ENCODE measurements at places on chromosomes 2 and 18. TPM values are rescaled to one million over a fixed set of nuclear protein-coding genes. Genes with fewer than 3 reads are reported as not detected.

GRCh38 chr2:20539133-20539719, 92.4 kb downstream of the RHOB start:
- DNase-seq: no peak

GRCh38 chr2:44706681-44707553, 234.6 kb upstream of the SIX3 start:
- no peak for DNase-seq

- DNase-seq: no peak
These were observed 228.5 kb downstream of the ALPK2 start for GRCh38 chr18:58400331-58400870.

The FOXI3 gene
- 0.14 TPM for polyA plus RNA-seq

DNA sequence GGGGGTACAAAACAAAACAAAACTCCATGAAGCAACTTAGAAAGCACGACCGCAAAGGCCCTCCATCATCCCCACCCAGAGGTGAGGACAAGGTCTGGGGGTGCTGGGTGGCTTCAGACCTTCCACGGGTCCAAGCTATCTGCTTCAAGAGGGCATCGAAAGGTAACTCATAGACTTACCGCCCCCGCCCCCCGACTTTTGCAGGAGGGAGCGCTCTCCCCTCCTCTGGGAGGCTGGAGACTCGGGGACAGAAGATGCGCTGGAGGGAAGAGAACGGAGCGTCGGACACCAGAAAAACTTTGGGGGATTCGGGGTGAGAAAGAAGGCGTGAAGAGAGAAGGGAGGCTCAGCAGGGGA, 300 bp upstream of the STON1 start:
- DNase-seq: no peak

GRCh38 chr2:174282441-174282840, 34.1 kb upstream of the OLA1 start:
- no peak for DNase-seq

The NCKAP5 gene
- polyA plus RNA-seq: 8.4 TPM

The SGO2 gene
- polyA plus RNA-seq: 15.4 TPM

The UGT1A10 gene
- polyA plus RNA-seq: 0.03 TPM

GRCh38 chr18:32368170-32368569, 102.5 kb downstream of the GAREM1 start:
- no peak for DNase-seq

DNA sequence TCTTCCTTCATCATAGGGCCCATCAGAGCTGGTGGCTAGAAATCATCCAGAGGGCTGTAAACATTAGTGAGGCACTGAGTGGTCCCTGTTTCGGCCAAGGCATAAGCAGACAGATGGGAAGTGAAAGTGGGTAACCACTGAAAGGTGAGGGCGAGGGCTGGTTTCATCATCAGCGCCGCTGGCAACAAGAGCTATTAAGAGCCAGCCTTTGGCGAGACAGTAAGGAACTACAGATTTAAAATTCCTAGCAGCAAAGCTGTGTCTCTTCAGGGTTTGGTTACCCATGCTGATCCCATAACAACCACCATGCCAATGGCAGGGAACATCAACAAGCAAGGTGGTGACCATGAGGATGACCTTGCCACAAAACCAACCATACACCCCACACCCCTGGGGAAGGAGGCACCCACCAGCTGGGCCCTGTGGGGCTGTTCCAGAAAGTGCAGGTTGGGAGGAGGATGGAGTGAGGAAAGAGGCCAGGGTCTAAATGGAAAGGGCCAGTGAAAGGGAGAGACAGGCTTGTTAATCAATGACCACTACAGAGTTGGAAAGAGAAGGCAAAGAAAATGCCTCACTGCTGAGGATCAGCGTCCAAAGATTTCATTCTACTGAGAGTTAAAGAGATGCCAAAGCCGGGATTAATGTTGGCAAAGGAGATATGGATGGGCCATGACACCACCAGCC, 9.0 kb upstream of the SLC20A1 start:
- DNase-seq: no peak

DNA sequence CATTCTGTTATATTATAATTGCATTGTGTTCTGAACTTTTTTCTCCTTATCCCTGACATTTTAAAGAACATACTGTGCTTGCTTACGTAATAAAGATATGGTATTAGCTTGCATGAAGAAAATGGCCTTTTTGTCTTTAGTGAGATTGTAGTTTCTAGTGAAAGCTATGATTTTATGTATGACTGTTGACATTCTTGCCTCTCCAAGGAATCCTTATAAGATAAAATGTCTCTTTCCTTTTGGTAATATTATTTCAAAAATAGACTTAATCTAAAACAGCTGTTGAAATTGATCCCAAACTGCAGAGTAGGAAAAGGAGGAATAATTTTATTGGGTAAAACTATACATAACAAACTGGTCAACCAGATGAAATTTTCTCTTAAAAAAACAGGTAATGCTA, 40.8 kb upstream of the CCDC102B start:
- no peak for DNase-seq

GRCh38 chr18:32550963-32551362, 80.3 kb upstream of the GAREM1 start:
- no peak for DNase-seq

DNA sequence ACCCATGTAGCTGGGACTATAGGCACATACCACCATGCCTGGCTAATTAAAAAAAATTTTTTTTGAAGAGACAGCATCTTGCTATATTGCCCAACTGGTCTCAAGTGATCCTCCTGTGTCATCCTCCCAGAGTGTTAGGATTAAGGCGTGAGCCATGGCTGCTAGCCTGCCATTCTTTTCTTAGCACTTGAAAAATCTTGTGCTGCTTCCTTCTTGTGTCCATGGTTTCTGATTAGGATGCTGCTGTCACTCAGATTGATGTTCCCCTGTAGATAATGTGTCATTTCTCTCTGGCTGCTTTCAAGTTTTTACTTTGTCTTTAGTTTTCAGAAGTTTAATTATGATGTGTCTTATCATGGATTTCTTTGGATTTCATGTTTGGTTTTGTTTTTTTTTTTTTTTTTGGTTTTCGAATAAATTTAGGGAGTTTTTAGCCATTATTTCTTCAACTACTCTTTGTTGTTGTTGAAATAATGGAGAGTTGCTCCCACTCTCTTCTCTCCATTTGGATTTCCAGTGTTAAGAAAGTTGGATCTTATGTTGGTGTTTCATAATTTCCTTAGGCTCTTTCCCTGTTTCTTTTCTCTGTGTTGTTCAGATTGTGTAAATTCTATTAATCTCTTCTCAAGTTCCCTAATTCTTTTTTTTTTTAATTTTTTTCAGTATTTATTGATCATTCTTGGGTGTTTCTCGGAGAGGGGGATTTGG, 2.5 kb downstream of the ATP9B start:
- DNase-seq: no peak

DNA sequence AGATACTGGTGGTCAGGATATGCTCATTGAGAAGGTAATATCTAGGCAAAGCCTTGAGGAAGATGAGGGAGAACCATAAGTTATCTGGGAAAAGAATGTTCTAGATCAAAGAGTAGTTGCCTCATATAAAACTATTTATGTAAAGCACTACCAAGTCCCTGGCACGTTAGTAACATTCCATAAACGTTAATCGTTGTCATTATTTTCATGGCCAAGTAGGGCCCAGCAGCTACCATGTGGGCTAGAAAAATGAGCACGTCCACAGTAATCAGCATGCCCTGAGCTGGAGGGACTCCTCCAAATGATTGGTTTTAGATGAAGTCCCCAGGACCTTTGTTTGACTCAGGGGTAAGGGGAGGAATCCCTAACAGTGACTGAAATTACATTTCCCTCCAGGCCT, 32.7 kb upstream of the AFTPH start:
- DNase-seq: no peak

DNA sequence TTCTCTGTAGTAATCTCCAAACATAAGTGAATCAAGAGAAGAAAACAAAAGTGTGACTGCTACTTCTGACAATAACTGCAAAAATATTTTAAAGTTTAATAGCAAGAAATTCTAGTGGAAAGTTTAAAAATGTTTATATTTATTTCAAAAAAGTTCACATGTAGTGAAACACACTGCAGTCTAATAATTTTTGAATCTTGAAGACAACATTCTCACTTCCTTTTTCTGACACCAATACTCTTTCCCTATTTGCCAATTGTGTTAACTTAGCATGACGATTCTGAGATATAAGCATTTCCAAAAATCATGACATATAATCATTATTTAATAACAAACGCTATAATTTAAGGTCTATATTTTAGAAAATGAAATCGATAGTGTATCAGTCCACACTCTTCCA, 429.1 kb upstream of the PKDCC start:
- DNase-seq: no peak

DNA sequence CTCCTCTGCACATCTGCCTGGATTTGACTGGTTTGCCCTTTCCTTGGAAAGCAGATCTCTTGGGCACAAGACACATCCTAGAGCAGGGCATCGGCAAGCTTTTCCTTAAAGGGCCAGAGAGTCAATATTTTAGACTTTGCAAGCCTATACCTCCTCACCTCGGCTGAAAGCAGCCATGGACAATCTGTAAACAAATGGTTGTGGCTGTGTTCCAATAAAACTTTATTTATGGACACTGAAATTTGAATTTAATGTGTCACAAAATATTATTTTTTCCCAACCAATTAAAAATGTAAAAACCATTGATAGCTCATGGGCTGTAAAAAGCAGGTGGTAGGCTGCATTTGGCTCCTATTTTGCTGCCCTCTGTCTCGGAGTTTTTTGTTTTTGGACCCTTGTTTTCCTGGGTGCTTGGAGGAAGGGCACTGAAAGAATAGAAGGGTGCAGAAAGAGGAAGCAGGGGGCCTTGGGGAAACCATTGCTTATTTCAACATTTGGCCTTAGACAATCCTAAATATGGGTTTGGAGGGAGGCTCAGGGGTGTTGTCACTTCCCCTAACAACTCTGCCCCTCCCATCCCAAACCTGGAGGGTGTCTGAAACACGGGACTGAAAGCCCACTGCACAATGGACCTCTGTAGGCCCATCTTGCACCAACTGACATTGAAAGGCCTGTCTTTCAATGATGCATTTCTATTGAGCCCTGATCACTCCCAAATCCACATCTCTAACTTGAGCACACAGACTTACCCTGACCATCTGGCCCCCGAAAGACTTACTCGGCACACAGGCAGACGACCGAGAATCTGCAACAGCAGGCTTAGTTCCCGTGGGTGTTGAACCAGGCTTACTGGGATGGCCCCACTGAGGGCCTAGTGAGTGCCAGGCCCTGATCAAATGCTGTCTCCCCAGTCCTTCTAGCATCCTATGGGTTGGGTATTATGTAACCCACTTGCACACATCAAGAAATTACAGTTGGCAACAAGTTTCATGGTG, 7.1 kb upstream of the ZFP36L2 start:
- DNase-seq: no peak

DNA sequence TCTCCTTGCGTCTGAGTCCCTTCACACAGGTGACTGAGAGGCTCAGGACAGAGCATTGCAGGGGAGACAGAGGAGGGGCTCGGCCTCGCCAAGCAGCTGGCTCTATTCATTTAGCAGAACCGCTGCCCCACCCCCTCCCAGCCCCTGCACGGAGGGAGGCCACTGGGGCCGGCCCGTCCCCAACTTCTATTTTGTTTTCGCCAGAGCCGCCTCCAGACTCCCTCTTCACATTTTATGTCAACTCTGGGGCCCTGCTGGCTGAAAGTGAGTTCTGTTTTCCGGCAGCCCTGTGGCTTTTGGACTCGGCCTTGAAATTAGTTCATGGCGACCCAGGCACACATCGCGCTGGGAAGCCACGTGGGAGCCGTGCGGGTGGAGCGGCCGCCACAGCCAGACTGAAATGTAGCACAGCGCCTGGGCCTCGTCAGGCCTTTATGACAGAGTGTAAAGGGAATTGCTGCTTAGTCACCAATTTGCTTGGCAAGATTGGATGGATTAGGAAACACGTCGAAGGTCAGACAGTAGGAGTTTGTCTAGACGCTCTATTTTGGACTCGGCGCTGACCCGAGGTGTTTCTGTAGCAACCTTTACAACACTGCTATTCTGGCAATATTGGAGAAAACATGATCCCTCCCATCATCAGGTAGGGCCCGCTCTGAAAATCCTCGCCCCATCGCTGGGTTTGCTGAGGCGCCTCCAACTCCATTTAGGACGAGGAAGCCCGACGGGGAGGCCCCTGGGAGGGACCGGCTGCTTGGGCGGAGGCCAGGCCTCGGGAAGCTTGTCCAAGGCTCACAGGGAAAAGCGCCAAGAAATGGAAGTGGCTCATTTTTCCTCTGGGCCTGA, 90.7 kb upstream of the CTDP1 start:
- peak; percentile 62 for DNase-seq

The KLHL41 gene
- polyA plus RNA-seq: 1.2 TPM

The TACR1 gene
- polyA plus RNA-seq: 2.9 TPM

The LYG1 gene
- 2.7 TPM for polyA plus RNA-seq

The FBXO41 gene
- polyA plus RNA-seq: 1.8 TPM

DNA sequence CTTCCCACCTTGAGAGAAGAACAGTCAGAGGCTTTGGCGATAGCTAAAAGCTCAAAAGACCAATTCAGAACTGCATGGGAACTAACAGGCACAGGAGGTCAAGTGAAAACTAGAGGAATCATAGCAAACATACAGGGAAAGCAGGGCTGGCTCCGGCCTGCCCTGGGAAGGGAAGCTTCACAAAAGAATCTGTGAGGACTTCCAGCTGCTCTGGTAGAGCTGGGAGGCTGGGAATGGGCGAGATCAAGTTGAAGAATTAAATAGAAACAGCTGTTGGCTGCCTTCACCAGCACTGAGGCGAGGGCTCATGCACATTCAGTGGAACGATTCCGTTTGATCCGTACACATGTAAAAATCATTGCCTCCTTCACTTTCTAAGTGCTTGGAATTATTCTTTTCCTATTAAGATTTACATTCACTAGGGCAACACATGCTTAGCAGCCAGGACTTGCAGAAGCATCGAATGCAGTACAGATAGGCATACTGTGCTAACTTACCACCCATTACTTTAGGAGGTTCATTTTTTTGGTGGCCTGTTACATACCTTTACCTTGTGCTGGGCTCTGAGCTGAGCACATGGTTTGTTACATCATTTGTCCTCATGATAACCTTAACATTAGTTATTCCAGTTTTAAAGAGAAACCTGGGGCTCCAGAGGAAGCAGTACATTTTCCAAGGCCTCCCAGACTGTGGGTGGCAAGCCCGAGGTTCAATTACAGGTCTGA, 125.4 kb upstream of the RNF152 start:
- peak; percentile 79 for DNase-seq

- no peak for DNase-seq
These were observed 123.8 kb downstream of the CAPN13 start for GRCh38 chr2:30683236-30683956.

DNA sequence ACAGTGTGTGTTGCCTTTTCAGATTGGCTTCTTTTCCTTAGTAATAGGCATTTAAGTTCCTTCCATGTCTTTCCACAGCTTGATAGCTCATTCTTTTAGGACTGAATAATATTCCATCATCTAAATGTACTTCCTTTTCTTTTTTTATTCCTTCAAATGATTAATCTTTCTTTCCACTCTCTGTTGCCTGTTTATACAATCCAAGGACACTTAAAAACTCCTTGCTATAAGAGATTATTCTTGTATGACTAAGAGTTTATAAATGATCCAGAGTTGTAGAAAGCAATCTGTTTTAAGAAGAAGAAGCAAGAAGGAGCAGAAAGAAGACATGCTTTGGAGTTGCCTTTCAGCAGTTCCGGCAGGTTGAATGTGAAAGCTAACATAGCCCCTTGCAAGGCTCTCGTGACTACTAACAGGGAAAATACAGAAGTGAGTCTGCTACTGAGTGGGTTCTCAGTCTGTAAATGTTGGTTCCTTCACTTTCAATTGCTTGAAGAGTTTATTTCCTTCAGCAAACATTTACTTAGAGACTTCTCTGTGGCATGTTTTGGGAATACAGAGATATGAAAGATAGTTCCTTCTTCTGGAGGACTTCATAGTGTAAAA, 123.0 kb downstream of the PMAIP1 start:
- DNase-seq: no peak
